KG1 (cell line): ENCODE measurements at places on chromosomes 5 and 9.

DNA sequence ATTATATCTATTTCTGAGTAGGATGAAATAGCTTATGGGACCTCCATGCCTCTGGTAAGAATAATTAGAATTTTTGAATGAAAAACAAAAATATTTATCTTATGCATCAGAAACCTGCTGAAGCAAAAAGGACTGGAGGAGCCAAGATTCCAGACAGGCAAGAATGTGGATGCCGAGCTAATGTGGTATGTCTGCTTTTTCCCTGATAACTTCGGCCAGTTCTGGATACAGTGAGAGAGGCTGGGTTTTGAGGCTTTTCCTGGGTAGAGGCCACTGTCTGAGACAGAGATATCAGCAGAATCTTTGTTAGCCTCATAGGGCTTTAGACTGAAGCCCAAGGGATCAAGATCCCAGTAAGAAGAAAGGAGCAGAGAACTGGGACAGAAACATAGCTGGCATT is 5.2 kb upstream of the CTNND2 start:
- DNase-seq = no peak

DNA sequence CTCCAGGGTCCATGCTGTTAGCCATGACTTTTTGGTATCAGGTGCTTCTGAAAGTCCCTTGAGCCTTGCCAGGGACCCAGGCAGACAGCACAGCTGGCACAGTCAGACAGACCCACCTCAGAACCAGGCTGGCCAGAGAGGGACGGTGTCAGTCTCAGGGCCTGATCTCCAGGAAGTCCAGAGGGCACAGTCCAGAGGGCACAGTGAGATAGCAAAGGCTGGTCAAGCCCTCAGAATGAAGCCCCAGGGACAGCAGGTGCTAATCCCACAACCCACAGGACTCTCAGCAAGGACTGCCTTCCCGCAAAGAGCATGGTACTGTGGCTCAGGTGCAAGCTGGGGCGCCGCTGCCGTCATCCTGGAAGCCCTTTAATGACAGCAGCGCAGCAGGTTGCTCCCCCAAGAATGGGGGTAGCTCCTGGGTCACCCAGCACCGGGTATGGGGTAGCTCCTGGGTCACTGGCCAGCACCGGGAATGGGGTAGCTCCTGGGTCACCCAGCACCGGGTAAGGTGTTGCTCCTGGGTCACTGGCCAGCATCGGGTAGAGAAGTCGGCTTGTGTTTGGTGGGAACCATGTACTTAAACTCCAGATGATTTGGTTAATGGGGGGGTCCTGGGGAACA is 105.6 kb upstream of the PHYKPL start:
- DNase-seq = no peak

DNA sequence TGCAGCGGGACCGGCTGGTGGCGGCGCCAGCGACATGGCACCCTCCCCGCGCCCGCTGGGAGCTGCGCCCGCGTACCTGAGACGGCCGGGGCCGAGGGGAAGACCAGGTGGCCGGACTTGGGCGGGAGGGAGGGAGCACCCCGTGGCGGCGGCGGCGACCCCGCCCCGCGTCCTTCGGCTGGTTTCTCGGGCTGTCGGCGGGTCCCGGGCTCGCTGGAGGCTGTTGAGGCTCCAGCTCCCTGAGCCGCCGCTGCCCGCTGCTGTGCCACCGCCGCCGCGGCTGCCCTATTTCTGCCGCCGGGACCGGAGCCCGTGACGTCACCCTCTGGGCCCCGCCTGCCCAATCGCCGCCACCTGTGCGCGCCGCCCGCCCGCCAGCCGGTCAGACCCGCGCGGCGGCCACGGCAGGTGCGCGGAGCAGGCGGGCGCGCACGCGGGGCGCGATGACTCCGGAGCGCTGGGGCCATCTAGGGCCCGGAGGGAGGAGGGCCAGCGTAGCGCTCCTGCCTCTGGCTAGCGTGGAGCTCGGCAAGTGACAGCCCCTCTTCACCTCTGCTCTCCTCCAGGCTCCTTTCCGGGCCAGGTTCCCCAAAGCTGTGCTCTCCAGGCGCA is at the start of gene FSTL4:
TSS of gene FSTL4 (minus strand) at position 293 of the 612 bp plus-strand sequence.
- no peak for DNase-seq

DNA sequence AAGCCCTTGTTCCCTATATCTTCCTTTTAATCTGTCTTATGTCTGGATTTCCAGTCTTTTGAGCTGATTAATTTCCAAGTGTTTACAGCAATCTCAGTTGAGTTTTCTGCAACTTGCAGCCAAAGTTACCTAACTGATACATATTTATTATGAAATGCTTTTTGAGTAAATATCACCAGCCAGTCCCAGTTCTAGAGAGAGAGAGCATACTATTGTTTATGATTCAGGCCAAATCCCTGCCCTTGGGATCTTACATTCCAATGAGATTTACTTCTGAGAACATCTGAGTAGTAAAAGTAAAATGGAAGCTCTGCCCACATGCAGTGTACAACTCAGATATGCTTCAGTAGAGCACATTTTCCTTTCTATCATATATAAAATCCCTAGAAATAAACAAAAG is 661.7 kb downstream of the KCTD16 start:
- DNase-seq = no peak

- no peak for DNase-seq
Observed at GRCh38 chr5:528629-529511, 4.6 kb upstream of the SLC9A3 start.

GRCh38 chr5:4990017-4990416 is 150.1 kb upstream of the ADAMTS16 start:
- DNase-seq = no peak

DNA sequence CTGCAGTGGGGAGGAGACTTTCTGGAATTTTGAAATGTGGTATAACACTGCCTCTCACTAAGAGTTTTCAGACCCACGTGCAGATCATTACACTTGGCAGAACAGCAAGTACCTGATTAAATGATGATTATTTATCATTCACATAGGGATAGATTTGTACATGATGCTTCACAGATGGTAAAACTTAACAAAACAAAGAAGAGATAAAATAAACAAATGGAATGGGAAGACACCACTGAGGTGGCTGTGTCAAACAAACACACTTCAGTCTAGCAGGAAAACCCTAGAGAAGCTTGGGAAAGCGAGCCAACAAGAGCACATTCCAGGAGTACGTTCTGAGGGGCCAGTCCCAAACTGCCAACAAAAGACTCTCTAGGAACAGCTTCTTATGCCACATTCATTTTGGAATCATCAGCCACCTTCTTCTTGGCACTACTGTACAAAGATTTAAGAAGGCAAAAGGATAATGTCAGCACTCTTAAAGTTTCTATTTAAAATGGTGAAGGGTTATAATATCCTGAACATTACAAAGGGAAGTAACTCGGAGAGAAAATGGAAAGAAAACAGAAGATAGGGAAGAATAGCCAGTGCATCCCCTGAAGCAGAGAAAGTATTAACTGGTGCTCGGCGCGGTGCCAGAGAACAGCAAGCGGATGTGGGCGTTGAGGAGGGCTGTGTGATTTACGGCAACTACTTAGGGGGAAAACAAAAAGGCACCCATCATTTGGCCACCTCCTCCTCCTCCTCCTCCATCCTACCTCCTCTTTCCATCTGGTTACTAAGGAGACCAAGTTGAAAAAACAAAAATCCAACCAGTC is 1.6 kb downstream of the MED27 start:
- DNase-seq = no peak

DNA sequence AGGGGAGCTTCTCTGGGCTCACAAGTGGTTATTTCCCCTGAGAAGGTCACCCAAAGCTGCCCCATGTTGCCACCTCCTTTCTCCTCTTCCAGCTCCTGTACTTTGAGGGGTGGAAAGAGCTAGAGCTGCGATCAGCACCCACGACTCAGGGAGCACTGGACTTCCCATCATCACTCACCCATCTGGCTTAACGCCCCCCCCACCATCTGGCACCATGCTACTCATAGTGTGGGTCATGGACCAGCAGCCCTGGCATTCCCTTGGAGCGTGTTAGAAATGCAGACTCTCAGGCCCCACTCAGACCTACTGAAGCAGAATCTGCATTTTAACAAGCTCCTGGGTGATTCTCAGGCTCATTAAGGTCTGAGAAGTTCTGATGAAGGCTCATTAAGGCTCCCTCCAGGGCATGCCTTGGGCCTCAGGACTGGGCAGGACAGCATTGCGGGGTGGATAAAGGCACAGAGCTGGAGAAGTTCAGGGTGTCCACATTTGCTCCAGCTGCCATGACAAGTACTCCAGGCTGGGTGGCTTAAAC is 67.3 kb downstream of the GALNT12 start:
- no peak for DNase-seq

- no peak for DNase-seq
Observed at GRCh38 chr5:62326702-62327101, 20.7 kb downstream of the KIF2A start.

GRCh38 chr5:89981878-89982773 is 427.4 kb downstream of the CETN3 start:
- DNase-seq = no peak

- no peak for DNase-seq
Observed at GRCh38 chr5:141877356-141878185, 639 bp downstream of the PCDH1 start.

- no peak for DNase-seq
Observed at GRCh38 chr5:139474890-139475791, 4.3 kb downstream of the SMIM33 start.

DNA sequence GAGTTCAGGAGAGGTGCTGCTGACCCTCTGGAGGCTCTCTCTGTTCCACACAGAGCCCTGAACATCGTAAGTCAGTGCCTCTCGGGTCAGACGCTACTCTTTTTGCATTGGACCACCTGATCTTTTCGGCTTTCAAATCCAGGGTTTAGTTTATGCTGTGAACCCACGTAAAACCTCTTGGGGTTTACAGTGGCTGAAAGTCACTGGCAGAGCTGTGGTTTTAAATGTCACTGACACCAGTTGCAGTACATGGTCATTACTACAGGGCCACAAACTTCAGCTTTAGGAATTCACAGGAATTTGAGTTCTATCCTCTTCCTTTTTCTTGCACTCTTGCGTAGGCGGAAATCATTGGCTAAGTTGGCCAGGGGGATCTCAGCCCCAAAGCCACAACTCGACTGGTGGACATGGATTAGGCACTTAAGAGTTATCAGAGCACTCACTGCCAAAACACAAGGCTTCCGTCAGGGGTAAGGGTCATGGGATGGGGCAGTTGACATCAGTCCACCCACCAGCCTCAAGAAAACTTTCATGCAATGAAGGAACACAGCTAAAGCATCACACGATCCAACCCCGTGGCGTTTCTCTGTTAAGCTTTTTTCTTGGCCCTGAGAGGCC is 76.9 kb downstream of the SFXN1 start:
- no peak for DNase-seq

DNA sequence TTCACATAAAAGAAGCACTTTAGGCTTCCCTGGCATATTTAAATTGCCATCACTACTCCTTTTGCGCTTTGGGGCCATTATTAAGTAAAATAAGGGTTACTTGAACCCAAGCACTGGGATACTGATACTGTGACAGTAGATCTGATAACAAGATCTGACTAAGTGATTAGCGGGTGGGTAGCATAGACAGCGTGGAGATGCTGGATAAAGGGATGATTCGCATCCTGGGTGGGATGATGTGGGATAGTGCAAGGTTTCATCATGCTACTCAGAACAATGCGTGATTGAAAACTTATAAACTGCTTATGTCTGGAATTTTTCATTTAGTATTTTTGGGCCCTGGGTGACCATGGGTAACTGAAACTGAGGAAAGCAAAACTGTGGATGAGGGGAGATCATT is 75.1 kb downstream of the PTTG1 start:
- no peak for DNase-seq

GRCh38 chr5:115941051-115941675 is 21.1 kb upstream of the LVRN start:
- DNase-seq = no peak

DNA sequence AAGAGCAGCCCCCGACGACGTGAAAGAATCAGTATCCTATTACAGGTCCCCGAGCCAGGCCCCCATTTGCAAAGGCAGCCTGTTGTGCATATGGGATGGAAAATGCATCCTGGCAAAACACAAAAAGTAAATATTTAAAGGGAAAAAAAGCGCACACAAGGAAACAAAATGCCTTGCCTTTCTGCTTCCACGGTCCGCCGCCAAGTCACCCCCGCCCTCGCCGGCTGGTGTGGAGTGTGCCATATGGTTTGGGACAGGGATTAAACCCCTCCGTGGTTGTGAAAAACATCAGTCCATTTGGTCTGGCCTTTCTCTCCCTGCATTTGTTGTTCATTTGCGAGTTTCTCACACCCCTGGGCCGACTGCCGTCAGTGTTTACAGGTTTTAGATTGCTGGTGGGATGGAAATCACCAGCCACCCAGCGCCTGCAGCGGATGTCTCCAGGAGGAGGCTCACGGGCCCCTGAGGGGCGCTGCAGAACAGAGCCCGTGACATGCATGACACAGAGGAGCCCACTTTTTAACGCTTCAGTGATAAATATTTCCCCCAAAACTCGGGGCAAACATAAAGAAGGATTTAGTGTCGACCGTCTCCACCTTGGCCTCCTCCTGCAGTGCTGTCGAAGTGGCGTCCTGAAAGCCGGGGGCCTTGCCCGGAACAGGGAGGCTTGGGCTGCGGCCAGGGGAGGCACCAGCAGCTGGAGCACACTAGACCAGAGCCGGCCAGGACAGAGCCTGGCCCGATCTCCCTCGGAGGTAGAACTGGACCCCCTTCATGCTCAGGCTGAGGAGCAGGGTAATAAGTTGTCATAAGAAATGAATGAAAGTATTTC is 161.5 kb downstream of the HSD17B3 start:
- DNase-seq = no peak

DNA sequence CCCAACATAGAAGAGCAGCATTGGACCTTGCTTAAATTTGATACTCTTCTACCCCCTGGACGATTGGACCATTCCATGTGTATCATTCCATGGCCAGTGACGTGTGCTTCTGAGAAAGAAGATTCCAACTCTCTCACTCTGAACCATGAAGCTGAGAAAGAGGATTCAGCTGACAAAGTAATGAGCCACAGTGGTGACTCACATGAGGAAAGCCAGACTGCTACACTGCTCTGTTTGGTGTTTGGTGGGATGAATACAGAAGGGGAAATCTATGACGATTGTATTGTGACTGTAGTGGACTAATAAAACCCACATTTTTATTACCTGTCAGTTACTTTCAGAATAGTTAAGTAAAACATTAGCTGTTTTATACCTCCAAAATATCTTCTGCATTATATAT is 7.5 kb downstream of the HSPA5 start:
- DNase-seq = no peak

GRCh38 chr5:178107756-178108310 is 5.5 kb upstream of the N4BP3 start:
- DNase-seq = no peak

- no peak for DNase-seq
Observed at GRCh38 chr5:173970878-173971650, 17.9 kb upstream of the C5orf47 start.

GRCh38 chr9:74589576-74589975 is 92.4 kb downstream of the RORB start:
- no peak for DNase-seq

GRCh38 chr5:683551-684481 is 9.3 kb downstream of the TPPP start:
- DNase-seq = no peak
